Aorta (tissue), 5 donors: ENCODE measurements at places on chromosomes 7 and 10. TPM values are rescaled to one million over a fixed set of nuclear protein-coding genes. Genes with fewer than 3 reads are reported as not detected.
A peak's percentile ranks its signal among the peaks of the same experiment; 100 is the strongest.

DNA sequence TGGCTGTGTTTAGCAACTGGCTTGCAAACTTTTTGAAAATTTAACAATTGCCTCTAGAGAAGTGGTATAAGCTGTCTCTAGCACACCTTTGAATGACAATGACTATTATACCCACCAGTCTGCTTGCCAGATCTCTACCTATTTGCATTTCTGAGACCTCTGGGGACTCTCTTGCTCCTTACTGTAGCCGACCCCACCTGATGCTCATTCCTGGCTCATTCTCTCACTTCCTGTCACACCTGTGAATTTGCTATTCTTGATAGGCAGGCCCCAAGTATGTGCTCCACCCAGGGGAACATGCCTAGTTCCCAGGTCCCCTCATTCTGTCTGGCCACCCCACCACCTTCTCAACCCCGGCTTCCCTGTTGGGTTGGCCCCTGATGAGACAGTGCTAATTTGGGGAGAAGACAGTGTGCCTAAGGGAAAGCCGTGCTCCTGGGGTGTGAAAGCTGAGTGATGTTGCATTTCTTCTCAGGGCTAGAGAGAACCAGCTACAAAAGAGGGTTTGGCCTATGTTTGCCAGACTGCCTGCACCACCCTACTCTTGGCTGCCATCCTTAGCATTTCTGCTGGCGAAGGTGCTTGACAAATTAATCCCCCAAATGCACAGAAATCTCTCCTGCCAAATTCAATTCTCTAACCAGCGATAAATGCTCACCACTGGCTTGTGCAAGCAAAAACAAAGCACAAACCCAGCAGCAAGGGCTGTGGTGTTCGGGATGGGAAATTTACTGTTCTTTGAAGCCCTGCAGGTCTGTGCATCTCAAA, 138.2 kb downstream of the RPS24 start:
- no peak overlapping the region for H3K27ac ChIP-seq
- H3K27me3 ChIP-seq = no peaks in the 10 kb centered on the region
- DNase-seq = peak; percentile 22
- no peaks in the 10 kb centered on the region for H3K36me3 ChIP-seq

- H3K27ac ChIP-seq = no peak overlapping the region
- H3K4me1 ChIP-seq = no peaks in the 10 kb centered on the region
- H3K27me3 ChIP-seq = no peaks in the 10 kb centered on the region
- no peaks in the 10 kb centered on the region for H3K36me3 ChIP-seq
- peak; percentile 76 for DNase-seq
- H3K4me3 ChIP-seq = no peak overlapping the region
Observed at GRCh38 chr10:47024399-47025252, 113.4 kb downstream of the PTPN20 start.

- no peak for DNase-seq
- H3K27me3 ChIP-seq = no peaks in the 10 kb centered on the region
- no peak overlapping the region for H3K4me3 ChIP-seq
- H3K27ac ChIP-seq = no peak overlapping the region
- H3K4me1 ChIP-seq = no peaks in the 10 kb centered on the region
- H3K36me3 ChIP-seq = peaks cover 12% of the 10 kb centered on the region
Observed at GRCh38 chr10:73827346-73828089, 16.1 kb upstream of the NDST2 start.

DNA sequence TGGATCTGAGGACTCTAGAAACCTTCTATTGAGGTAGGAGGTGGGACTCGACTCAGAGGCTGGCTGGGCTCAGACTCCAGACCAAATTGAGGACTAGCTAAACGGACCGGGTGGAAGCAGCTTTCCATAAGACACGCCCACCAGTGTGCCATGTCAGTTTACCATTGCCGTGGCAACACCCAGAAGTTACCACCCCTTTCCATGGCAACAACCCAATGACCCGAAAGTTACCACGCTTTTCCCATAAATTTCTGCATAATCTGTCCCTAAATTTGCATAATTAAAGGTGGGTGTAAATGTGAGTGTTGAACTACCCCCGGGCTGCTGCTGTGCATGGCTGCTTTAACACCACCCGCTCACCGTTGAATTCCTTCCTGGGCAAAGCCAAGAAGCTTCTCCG, 58.9 kb downstream of the MICALL2 start:
- no peak overlapping the region for H3K4me3 ChIP-seq
- H3K36me3 ChIP-seq = no peaks in the 10 kb centered on the region
- no peaks in the 10 kb centered on the region for H3K27me3 ChIP-seq
- no peaks in the 10 kb centered on the region for H3K4me1 ChIP-seq

- H3K36me3 ChIP-seq = no peaks in the 10 kb centered on the region
- H3K27ac ChIP-seq = no peak overlapping the region
- no peak overlapping the region for H3K4me3 ChIP-seq
- H3K27me3 ChIP-seq = no peaks in the 10 kb centered on the region
- DNase-seq = no peak
Observed at GRCh38 chr10:3261921-3262320, 89.3 kb upstream of the PITRM1 start.

- H3K4me3 ChIP-seq = no peak overlapping the region
- H3K27ac ChIP-seq = no peak overlapping the region
- peaks cover 19% of the 10 kb centered on the region for H3K36me3 ChIP-seq
- no peaks in the 10 kb centered on the region for H3K4me1 ChIP-seq
Observed at GRCh38 chr10:93336110-93336509, 146.0 kb downstream of the MYOF start.

GRCh38 chr10:35165136-35165535, 38.5 kb downstream of the CREM start:
- no peaks in the 10 kb centered on the region for H3K36me3 ChIP-seq
- H3K4me1 ChIP-seq = no peaks in the 10 kb centered on the region
- no peak overlapping the region for H3K4me3 ChIP-seq
- DNase-seq = no peak
- H3K27ac ChIP-seq = no peak overlapping the region
- H3K27me3 ChIP-seq = no peaks in the 10 kb centered on the region

DNA sequence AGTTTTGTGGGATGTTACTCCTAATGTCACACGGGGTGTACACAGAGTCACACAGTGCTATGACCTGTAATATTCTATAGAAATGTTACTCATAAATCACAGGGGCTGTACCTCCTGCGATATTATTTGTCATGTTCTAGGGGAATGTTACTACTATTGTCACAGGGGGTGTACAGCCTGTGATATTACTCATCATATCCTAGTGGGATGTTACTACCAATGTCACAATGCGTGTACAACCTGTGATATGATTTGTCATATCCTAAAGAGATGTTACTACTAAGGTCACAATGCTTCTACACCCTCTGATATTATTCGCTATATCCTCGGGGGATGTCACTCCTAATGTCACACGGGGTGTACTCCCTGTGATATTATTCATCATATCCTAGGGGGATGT, 7.6 kb upstream of the CCZ1B start:
- H3K4me3 ChIP-seq = no peak overlapping the region
- H3K4me1 ChIP-seq = no peaks in the 10 kb centered on the region
- no peak overlapping the region for H3K27ac ChIP-seq
- no peaks in the 10 kb centered on the region for H3K36me3 ChIP-seq

GRCh38 chr10:100014071-100014762, 4.5 kb upstream of the DNMBP start:
- DNase-seq = no peak
- no peak overlapping the region for H3K27ac ChIP-seq
- H3K4me3 ChIP-seq = no peak overlapping the region
- no peaks in the 10 kb centered on the region for H3K27me3 ChIP-seq
- H3K4me1 ChIP-seq = no peaks in the 10 kb centered on the region
- H3K36me3 ChIP-seq = no peaks in the 10 kb centered on the region

- H3K27ac ChIP-seq = peak overlapping the region; percentile 7
- H3K4me3 ChIP-seq = no peak overlapping the region
- H3K36me3 ChIP-seq = no peaks in the 10 kb centered on the region
- DNase-seq = no peak
- peaks cover 8% of the 10 kb centered on the region for H3K4me1 ChIP-seq
Observed at GRCh38 chr10:28250782-28251181, 52.1 kb downstream of the MPP7 start.

DNA sequence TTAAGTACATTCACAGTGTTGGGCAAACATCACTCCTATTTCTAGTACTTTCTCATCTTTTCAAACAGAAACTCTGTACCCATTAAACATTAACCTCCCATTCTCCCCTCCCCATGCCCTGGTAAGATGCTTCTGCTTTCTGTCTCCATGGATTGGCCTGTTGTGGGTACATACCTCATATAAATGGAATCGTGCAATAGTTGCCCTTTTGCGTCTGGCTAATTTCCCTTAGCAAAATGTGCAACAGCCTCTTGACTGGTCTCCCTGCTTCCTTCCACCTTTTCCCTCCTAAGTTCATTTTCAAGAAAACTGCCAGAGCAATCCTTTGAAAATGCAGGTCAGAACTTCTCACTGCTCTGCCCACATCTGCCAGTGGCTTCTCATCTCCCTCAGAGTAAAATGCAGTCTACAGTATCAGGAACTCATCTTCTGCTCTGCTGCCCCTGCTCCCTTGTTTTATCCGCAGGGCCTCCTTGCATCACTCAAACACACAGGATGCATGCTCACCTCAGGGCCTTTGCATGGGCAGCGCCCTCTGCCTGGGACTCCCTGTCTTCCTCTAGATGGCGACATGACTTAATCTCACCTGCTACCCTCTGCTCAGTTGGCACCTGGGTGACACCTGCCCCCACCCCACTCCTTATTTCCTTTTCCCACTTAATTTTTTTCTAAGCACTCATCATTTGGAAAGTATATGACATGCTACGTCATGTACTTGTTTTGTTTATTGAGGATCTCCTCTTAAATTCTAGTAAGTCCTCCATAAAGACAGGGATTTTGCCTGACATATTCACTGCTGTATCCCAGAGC, 44.3 kb upstream of the ECHDC3 start:
- no peaks in the 10 kb centered on the region for H3K36me3 ChIP-seq
- H3K27ac ChIP-seq = no peak overlapping the region
- H3K4me1 ChIP-seq = no peaks in the 10 kb centered on the region
- no peak overlapping the region for H3K4me3 ChIP-seq
- DNase-seq = no peak

DNA sequence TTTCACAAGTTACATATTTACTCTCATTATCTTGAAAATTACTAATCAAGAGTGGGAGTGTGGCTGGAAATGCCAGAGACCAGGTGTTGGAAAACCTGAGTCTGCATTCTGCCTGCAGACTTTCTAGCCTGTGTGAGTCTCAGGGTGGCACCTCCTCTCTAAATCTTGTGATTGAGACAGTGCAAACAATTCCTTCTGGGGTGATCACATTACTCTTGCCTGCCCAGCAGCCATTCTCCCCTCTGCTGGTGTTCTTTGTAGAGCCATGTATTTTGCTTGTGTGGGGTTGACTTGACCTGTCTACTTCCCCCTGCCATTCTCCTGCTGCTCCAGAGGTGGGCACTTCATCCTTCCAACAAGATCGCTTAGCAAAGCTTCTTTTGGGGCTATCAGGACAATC, 101.1 kb downstream of the RAPGEF5 start:
- DNase-seq = no peak
- H3K36me3 ChIP-seq = no peaks in the 10 kb centered on the region
- H3K27ac ChIP-seq = no peak overlapping the region

DNA sequence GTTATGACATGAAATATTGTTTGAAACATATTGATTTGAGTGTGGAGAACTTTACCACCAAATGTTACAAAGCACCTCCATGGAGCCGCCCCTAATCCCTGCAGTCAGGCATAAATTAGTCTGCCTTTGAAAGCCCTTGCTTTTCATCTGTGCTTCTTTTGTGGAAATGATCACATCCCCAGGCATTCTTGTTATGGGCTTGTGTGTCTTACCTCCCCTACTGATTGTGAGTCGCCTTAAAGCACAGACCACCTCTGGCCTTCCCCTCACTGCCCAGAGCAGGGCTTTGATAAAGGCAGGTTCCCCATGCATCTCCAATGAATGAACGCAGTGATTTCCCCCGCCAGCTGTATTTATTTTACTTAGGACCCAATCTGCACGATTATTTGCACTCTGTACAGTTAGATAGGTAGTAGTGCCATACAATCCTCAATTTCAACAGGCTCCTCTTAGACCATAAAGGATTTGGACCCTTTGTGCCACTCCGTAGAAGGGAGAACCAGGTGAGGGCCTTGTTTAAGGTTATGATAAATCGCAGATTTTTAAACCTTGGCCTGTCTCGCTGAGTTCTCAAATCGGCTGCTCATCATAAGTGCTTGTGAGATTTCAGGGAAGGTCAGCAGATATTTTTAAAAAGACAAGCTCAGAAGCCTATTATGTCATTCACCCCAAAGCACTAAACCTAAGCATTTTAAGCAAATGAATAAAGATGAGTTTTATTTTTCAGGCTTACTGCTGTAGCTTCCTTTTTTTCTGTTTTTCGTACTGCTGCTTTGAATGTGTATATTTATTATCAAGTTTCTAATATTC, 107.8 kb downstream of the CUBN start:
- H3K4me1 ChIP-seq = peaks cover 4% of the 10 kb centered on the region
- no peak overlapping the region for H3K4me3 ChIP-seq
- H3K27me3 ChIP-seq = no peaks in the 10 kb centered on the region
- no peak overlapping the region for H3K27ac ChIP-seq
- no peak for DNase-seq

- H3K4me3 ChIP-seq = no peak overlapping the region
- H3K27ac ChIP-seq = no peak overlapping the region
- H3K36me3 ChIP-seq = no peaks in the 10 kb centered on the region
- no peak for DNase-seq
Observed at GRCh38 chr7:135466442-135467206, 43.3 kb downstream of the CNOT4 start.

DNA sequence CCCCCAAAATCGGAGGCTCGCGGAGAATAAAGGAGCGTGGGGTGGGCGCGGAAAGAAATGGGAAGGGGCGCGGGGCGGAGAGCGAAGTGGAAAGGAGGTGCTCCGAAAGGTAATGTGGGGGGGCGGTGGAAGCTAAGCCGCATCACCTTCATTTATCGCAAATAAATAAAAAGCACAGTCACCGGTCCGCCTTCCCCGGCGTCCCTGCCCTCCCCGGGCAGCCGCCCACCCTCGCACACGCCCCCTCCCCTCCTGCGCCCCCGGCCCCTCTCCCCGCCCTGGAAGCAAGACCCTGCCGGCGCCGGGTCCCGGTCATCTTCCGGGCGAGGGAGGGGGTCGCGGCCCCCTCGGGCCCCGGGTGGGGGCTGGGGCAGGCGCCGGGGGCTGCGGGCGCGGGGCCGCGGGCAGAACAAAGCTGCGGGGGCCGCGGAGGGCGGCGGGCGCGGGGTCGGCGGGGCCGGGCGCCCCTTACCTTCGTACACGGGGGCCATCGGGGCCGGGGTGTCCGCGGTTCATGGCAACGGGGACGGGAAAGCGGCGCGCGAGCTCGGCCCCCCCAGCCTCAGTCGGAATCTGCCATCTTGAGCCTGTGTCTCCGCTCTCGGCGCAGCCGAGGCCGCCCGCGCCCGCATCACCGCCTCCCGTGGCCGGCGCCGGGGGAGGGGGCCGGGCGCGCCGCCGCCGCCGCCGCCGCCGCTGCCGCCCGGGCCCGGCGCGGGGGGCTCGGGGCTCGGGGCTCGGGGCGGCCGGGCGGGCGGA, 486 bp downstream of the HIPK2 start:
- H3K4me1 ChIP-seq = peaks cover 5% of the 10 kb centered on the region
- H3K36me3 ChIP-seq = no peaks in the 10 kb centered on the region
- H3K4me3 ChIP-seq = peak overlapping the region; percentile 100
- DNase-seq = peak; percentile 65
- H3K27me3 ChIP-seq = no peaks in the 10 kb centered on the region

- no peaks in the 10 kb centered on the region for H3K27me3 ChIP-seq
- H3K36me3 ChIP-seq = no peaks in the 10 kb centered on the region
- H3K27ac ChIP-seq = no peak overlapping the region
- peaks cover 3% of the 10 kb centered on the region for H3K4me1 ChIP-seq
- no peak overlapping the region for H3K4me3 ChIP-seq
Observed at GRCh38 chr10:87546971-87547413, 42.3 kb downstream of the MINPP1 start.

Gene GHRHR
- not detected for polyA plus RNA-seq

Gene TUBAL3
- 0.28 TPM for polyA plus RNA-seq

Gene ANKRD16
- 6.1 TPM for polyA plus RNA-seq

Gene ENTPD1
- polyA plus RNA-seq = 18.2 TPM

Gene STK31
- polyA plus RNA-seq = not detected

Gene GFRA1
- polyA plus RNA-seq = 0.15 TPM

Gene HKDC1
- not detected for polyA plus RNA-seq

Gene DGKI
- 3.6 TPM for polyA plus RNA-seq

Gene CLDN4
- 0.69 TPM for polyA plus RNA-seq

Gene LRRC17
- polyA plus RNA-seq = 18.7 TPM
